ENCODE measurements at places on chromosomes 5 and 9.

GRCh38 chr9:33105959-33106358 is 29.5 kb upstream of the SMU1 start:
- no peak for DNase-seq

GRCh38 chr9:20823051-20823450 is 139.0 kb downstream of the FOCAD start:
- no peak for DNase-seq

GRCh38 chr9:130627051-130627450 is 37.3 kb upstream of the PRDM12 start:
- no peak for DNase-seq

DNA sequence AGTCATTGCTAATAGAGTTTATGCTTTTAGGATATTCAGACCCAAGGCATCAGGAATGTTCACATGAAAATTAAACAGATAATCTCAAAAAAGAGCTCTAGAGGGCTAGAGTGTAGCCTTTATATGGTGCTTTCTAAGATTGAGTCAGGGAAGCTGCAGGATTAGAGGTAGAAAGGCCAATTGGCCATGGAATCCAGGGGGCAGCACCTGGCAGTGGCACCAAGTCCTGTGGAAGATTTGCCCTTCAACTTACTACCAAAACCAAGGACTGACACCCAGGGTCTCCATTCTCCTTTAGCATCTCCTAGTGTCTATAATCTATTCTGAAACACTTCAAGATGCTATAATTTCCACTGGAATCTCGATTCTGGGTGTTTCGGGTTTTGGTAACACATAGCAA is 112.4 kb downstream of the ACER2 start:
- DNase-seq = no peak

- no peak for DNase-seq
Observed at GRCh38 chr9:134585746-134586706, 55.6 kb upstream of the COL5A1 start.

Data from NCI-H2081 treated with DMSO at 0.1 percent for 48 hours (cell line).